ENCODE measurements at places on chromosomes 2 and 18.
A peak's percentile ranks its signal among the peaks of the same experiment; 100 is the strongest.

DNA sequence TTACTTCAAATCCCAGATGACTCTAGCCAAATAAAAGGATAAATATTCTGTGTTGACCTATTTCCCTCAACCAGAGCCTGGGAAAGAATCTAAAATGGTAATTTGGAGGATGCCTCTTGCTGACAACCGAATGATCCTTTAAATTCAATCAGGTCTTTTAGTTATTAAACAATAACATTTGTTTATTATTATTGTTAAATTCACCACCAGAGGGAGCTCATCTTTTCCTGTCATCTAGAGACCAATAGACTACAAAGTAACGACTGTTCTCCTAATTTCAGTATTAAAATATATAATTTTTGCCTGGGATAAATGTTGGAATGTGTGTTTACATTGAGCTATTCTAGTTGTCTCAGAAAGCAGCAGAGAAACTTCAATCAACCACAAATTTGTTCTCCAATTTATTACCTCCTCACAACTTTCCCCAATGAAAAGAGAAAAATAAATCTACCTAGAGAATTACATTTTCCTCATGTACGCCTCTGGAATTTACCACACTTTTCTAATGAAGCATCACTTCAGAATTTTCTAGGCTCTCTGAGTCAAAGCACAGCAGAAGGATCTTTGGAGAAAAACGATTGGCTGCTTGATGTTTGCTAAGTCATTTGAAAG is 142.7 kb downstream of the SCG2 start:
- no peak for DNase-seq

DNA sequence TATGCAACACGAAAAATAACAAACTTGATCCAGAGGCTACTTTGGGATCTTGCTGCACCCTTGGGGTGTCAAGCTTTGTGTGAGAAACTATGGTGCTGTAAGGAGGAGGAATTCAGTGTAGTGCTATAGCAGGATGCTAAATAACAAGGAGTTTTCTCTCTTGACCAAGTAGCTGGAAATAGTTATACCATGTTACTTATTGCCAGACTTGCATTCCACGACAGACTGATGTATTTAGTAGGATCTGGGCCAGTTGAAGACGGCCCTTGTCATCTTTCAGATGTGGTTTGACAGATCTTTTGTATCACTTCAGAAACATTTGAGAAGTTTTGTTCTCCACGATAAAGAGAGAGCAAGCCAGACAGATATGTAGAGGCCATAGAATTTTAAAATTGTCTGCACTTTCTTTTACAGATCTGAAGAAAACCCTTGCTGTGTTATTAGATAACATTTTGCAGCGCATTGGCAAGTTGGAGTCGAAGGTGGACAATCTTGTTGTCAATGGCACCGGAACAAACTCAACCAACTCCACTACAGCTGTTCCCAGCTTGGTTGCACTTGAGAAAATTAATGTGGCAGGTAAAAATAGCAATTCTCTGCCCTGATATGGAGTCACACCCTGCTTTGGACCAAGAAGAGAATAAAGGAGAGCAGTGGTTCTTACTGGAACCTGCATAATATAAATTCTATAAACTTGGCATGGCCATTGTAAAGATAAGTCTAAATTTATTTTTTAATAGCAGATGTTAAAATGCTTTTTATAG is 16.3 kb downstream of the MGAT5 start:
- no peak for DNase-seq

- no peak for DNase-seq
Measured at GRCh38 chr18:6145645-6146306, 250.5 kb upstream of the TMEM200C start.

DNA sequence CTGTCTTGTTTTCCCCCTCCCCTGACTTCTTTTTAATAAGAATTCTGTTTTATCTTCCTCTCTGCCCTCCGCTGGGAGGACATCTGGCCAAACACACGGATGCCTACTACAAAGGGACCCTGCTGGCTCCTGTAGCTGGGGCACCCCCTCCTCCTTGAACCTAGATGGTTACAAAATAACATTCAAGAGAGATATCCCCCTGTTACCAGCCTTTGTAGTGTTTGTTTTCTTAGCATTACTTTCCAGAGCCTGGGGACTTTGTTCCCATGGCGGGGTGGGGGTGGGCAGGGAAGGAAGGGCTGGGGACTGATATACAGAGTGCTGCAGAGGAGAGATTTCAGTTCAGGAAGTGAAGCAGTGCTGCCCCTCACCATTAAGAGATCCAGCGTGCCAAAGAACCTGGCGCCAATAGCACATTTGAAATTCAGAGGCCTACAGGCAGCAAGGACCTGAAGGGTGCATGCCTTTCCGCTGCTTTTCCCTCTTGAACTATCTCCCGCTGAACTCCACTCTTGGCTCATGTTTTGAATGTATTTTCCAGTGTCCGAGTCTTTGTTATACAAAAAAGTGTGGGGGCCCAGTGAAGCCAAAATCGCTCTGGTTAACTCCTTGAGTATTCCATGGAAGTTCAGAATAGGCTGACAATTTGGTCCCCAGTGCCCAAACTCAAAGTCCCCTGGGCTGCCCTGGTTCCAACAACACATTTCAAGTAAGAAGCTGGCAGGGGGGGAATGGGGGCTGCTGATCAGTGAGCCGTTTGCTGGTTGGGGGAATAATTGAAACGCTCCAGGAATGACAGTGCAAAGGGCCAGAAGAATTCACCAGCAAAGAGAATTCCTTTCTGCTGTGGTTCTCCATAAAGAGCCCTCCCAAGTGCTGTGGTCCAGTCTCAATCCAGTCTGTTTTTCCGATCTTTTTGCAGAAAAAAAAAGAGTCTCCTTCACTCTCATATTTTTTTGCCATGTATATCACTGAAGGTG is 94.8 kb upstream of the THOC1 start:
- no peak for DNase-seq

- DNase-seq: no peak
Measured at GRCh38 chr2:48411046-48411445, 118.9 kb upstream of the STON1 start.

- no peak for DNase-seq
Measured at GRCh38 chr2:69191634-69192033, 178.7 kb downstream of the ANTXR1 start.

DNA sequence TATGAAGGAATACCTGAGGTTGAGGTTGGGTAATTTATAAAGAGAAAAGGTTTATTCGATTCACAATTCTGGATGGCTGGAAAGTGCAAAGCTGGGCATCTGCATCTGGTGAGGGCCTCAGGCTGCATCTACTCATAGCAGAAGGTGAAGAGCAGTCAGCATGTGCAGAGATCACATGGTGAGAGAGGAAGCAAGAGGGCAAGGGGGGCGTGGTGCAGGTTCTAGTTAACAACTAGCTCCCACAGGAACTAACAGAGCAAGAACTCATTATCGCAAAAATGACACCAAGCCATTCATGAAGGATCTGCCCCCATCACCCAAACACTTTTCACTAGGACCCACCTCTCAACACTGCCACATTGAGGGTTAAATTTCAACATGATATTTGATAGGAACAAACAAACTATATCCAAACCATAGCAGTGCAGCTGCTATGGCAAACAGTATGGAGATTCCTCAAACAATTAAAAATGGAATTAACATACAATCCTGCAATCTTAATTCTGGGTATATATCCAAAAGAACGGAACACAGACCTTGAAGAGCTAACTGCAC is 72.8 kb upstream of the LDLRAD4 start:
- no peak for DNase-seq

DNA sequence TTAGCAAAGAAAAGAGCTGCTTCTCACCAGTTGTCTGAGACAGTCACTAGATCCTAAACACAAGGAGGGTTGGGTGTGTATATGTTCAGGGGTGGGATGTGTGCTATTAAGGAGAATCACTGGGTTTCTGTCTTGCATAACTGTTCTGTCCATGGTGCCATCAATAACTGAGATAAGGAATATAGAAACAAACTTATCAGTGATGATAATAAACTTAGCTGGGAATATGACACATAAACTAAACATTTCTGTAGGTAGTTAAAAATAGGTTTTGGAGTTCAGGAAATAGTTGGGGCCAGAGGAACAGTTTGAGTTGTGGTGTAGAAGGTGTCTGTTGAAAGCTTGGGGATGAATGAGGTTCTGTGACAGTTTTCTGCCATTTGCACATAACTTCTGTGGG is 17.4 kb downstream of the NAPG start:
- DNase-seq: no peak

DNA sequence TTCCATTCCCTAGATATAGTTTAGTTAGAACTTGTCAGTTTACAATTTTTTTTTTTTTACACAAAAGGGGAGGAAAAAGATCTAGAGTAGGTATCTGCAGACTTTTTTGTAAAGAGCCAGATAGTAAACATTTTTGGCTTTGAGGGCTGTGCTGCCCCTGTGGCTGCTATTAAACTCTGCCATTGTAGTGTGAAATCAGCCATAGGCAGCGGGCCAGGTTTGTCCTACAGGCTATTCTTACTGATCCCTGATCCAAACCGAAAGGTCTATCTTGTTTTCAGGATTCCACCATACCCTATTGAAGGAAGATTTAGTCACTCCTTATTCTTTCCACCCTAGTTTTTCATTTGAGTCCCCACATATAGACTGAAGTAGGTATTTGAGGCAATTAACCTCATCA is 203.4 kb downstream of the RND3 start:
- DNase-seq: no peak

- no peak for DNase-seq
Measured at GRCh38 chr2:101403745-101404144, 16.4 kb upstream of the CREG2 start.

DNA sequence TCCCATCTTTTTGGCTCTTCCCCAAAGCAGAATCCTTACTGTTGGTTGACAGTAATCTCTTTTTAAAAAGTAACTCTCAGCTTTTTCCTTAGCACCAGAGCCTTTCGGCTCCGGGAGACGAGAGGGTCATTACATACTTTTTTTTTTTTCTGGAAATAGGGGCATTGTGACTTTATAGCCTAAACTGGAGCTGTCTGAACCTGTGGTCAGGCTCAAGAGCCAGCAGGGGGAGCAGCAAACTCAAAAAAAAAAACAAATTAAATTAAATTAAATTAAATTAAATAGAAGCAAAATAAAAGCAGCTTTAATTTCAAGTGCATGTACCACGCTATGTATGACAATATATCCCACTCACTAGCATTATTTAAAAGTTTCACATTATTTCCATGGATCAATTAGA is 156.6 kb downstream of the DTNA start:
- DNase-seq: no peak

GRCh38 chr2:236510034-236510433 is 59.6 kb upstream of the ACKR3 start:
- DNase-seq: peak; percentile 20
